ENCODE measurements at places on chromosomes 7 and 10. TPM values are rescaled to one million over a fixed set of nuclear protein-coding genes. Genes with fewer than 3 reads are reported as not detected.
A peak's percentile ranks its signal among the peaks of the same experiment; 100 is the strongest.

- DNase-seq, result no peak
Observed at GRCh38 chr10:78115135-78115853, 81.6 kb downstream of the RPS24 start.

TUBB8 gene
- total RNA-seq, result not detected

DNA sequence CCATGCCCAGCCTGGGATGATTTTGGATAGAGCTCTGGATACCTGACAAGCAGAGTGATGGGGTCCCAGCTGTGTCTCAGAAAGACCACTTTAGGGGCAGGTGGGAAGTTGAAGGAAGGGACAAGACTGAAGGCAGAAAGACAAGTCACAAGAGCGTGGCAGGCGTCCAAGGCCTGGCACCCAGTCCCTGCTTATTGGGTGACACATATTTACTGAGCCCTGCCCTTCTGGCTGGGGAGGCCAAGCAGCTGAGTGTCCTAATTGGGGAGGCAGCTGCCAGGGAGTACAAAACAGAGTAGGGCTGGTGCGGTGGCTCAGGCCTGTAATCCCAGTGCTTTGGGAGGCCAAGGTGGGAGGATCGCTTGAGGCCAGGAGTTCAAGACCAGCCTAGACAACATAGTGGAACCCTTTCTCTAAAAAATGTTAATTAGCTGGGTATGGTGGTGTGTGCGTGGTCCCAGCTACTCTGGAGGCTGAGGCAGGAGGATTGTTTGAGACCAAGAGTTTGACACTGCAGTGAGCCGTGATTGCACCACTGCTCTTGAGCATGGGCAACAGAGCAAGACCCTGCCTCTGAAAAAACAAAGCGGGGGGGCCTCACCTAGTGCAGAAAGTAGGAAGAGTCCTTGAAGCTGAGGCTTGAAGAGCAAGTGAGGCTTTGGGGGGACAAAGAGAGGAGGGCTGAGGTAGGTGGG, 53.0 kb upstream of the GTF2I start:
- no peak for DNase-seq

DNA sequence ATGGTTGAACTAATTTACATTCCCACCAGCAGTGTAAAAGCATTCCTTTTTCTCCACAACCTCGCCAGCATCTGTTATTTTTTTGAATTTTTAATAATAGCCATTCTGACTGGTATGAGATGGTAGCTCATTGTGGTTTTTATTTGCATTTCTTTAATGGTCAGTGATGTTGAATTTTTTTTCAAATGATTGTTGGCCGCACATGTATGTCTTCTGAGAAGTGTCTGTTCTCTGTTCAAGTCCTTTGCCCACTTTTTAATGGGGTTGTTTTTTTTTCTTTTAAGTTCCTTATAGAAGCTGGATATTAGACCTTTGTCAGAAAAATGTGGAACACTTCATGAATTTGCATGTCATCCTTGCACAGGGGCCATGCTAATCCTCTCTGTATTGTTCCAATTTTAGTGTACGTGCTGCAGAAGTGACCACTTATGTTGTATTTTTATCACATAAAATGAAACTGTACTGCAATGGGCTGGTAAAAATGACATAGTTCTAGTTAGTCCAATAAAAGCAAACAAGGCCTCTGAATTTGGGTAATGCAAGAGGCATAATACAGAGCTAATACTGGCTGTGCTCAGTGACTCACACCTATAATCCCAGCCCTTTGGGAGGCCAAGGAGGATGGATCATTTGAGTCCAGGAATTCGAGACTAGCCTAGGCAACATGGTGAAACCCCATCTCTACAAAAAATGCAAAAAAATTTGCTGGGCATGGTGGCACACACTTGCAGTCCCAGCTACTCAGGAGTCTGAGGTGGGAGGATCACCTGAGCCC, 70.3 kb downstream of the ABI1 start:
- no peak for DNase-seq

DNA sequence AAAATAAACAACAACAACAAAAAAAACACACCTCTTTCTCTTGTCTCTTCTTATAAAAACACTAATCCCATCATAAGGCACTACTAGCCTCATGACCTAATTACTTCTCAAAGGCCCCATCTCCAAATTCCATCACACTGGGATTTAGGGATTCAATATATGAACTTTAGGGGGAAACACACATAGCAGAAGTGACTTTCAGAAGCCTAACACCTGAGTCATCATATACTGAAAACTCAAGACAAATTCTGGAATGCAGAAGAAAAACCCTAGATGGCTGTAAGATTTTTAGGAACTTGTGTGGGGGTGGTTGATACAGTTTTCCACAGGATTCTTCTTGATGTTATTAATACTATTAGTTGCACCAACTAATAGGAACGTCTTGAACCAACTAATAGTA, 33.7 kb upstream of the CSTF2T start:
- no peak for DNase-seq

VAX1 gene
- not detected for total RNA-seq

- no peak for DNase-seq
Observed at GRCh38 chr10:17649836-17650235, 5.9 kb downstream of the STAM start.

- DNase-seq, result no peak
Observed at GRCh38 chr10:61195211-61195610, 251.2 kb upstream of the RHOBTB1 start.

MALRD1 gene
- total RNA-seq, result 0.57 TPM

MUC3A gene
- not detected for total RNA-seq

- DNase-seq, result no peak
Observed at GRCh38 chr10:114262496-114262895, 23.4 kb downstream of the VWA2 start.

ZNF853 gene
- total RNA-seq, result 32.2 TPM

GRCh38 chr7:140967438-140967837, 42.7 kb upstream of the BRAF start:
- DNase-seq, result no peak

GRCh38 chr10:132200344-132201110, 13.8 kb downstream of the DPYSL4 start:
- no peak for DNase-seq

DNA sequence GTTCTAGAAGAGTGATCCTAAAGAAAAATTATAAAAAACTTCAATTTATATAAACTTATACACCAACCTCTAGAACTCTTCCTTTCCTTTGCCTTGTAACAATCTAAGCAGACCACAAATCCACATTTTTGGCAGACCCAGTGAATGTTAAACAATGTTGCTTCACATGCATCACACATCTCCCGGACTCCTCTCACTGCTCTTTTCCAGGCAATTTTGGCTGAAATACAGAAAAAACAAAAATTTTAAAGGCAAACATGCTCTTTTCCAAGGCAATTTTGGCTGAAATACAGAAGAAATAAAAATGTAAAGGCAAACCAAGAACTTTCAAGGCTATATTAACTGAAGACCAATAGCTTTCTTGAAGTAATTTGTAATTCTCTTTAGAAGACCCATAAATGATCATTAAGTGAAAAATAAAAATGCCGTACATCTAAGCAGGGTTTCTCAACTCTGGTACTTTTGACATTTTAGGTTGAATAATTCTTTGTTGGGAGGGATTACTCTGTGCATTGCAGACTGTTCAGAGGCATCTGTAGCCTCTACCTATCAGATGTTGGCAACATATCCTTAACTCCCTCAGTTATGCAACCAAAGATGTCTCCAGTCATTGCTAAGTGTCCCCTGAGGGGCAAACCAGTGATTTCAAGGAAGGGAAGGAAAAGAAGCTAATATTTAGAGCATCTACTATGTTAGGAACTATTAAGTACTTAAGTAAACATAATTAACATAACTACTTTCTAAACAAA, 64.4 kb downstream of the NRBF2 start:
- DNase-seq, result no peak

- no peak for DNase-seq
Observed at GRCh38 chr10:71527135-71527534, 130.4 kb downstream of the CDH23 start.

DNA sequence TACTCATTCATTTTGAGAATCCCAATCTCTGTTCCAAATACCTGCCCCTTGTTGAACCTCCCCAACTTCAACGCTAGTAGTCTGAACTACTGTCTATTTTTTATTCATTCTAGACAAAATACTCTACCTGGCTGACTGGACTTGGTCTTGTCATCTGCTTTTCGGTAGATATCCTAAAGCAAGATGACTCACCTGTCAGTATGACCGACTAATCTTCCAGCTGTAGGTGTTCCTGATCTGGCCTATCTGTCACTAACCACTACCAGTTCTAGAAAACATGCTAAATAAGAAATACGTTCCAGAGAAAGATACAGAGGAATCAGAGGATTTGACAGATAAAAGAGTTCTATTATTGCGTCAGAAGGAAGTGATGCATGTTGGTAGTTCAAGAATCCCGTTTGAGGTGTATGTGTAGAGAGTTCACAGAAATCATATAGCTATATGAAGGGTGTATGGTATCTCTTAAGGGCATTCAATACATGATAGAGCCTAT, 81.1 kb downstream of the IDE start:
- no peak for DNase-seq

MEOX2 gene
- 0.25 TPM for total RNA-seq

TCF7L2 gene
- total RNA-seq, result 12.9 TPM

- no peak for DNase-seq
Observed at GRCh38 chr7:133945497-133945896, 181.6 kb upstream of the LRGUK start.

- peak; percentile 76 for DNase-seq
Observed at GRCh38 chr7:81846398-81846797, 76.6 kb upstream of the HGF start.

GRCh38 chr10:100985336-100985735, 2.0 kb downstream of the MRPL43 start:
- no peak for DNase-seq

DNA sequence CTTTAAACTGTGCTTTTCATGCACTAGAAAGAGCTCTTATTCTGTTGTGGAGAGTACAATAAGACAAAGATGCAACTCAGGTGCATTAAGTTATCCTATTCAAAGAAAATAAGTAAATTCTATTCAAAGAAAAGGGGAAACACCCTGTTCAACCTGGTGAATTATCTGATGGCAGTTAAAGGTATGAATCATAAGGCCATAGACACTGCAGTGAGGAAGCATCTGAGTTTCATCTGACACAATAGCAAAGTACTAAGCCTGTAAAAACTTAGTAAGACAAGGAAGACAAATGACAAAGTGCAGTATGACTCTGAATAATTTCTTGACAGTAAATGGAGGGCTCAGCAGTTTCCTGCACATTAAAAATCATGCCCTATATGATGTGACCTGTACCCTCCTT, 91.0 kb upstream of the LRRTM3 start:
- DNase-seq, result no peak

MSMB gene
- total RNA-seq, result not detected

DNA sequence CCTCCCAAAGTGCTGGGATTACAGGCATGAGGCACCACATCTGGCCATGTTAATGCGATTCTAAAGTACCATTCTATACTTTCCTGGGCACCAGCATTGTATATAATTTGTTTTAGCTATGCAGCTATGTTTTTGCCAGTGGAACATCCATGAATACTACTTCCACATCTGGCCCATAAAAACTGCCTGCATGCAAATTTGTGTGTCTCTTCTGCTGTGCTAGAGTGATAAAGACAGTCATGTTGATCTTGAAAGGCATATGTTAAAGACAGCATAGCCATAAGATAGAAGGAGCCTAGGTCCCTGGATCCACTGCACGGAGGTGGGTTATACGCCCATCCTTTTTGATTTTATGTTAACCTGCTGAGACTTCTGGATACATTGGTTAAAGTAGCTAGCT, 52.3 kb downstream of the HACD1 start:
- DNase-seq, result no peak

DNA sequence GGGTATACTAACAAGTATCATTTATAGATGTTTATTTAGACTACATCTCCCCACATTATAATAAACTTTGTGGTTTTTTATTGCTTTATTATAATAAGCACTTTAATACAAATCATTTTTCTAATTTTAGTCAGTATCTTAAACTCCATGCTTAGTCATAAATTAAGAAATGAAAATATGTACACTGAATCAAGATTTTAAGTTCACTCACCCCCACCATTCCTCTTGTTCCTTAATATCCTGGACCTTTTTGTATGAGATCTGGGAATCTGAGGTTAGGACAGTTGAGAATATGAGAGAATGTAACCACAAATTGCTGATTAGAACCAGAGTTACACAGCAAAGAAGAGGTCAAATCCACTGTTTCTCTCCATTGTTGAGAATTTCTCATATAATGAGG, 93.6 kb upstream of the WNT16 start:
- DNase-seq, result no peak

- no peak for DNase-seq
Observed at GRCh38 chr10:11789306-11789705, 33.9 kb upstream of the PROSER2 start.
